ENCODE measurements at places on chromosomes 11 and 22. TPM values are rescaled to one million over a fixed set of nuclear protein-coding genes. Genes with fewer than 3 reads are reported as not detected.

FXYD6 gene
- 21.6 TPM for total RNA-seq

SLC43A1 gene
- 21.9 TPM for total RNA-seq

ZNF202 gene
- total RNA-seq, result 6.3 TPM

CLTCL1 gene
- total RNA-seq, result 6.2 TPM

USP2 gene
- 0.26 TPM for total RNA-seq

Data from epithelial cell of alveolus of lung (primary cell).